ENCODE measurements at places on chromosomes 2 and 18. TPM values are rescaled to one million over a fixed set of nuclear protein-coding genes. Genes with fewer than 3 reads are reported as not detected.
A peak's percentile ranks its signal among the peaks of the same experiment; 100 is the strongest.

- peak; percentile 42 for DNase-seq
These were observed 134.9 kb upstream of the ZNF236 start for GRCh38 chr18:76687304-76687962.

DNA sequence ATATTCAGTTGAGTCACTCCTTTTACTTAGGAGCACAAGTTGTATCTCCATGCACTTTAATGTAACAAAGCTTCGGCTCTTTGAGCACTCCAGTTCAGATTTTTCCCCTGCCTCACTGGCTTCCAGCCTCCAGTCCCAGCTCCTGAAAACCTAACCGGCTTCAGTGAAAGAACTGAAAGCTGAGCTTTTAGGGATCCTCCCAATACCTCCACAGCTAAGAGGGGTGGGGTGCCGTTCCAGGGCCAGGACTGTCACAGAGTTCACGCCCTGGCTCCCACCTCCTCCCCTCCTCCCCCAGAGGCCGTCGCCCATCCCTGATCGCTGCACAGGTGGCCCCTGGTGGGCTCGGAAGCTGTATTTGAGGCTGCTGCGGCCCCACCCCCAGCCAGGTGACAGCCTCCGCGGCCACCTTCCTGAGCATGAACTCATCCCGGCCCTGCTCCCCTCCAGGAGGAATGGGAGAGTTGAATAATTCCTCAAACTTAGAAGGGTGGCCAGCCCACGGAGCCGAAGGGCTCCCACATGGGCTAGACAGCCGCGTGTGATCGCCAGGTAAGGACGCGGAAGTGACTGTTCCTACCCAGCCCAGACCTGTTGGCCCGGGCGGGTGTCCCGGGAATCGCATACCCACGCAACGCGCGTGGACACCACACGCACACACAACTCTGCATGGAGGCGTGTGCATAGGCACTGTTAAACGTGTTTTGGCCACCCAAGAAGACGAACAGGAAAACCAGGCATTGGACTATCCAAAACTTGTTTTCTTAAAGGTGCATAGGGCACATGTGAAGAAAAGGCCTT is 1.8 kb downstream of the MYO5B start:
- no peak for DNase-seq

- DNase-seq, result no peak
These were observed 291.3 kb upstream of the REG3G start for GRCh38 chr2:78734221-78734620.

- DNase-seq, result no peak
These were observed 32.7 kb downstream of the SIX3 start for GRCh38 chr2:44974064-44974715.

DNA sequence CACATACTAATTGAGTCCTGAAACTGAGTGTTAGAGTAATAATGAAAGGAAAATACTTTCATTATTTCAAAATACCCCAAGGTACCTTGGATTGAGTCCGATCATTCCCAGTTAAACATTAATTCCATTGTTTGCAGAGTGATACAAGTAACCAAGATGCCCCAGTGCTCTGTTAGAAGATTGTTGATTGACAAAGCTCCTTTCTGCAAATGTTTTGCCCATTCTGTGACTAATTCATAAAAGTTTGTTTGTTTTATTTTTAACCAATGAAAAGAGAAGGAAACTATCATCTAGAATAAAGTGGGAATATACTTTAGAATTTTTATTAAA is 124.0 kb downstream of the GULP1 start:
- DNase-seq, result no peak

GRCh38 chr2:174493549-174494331 is 6.9 kb upstream of the GPR155 start:
- no peak for DNase-seq

- DNase-seq, result no peak
These were observed 125.9 kb upstream of the COL5A2 start for GRCh38 chr2:189305291-189305943.

GRCh38 chr2:120913972-120914838 is 178.5 kb downstream of the GLI2 start:
- no peak for DNase-seq

- DNase-seq, result no peak
These were observed 53.3 kb downstream of the FTCDNL1 start for GRCh38 chr2:199797431-199798403.

- no peak for DNase-seq
These were observed 81.2 kb downstream of the ARL4C start for GRCh38 chr2:234415706-234416105.

GRCh38 chr18:44733069-44733753 is 52.5 kb downstream of the SETBP1 start:
- no peak for DNase-seq

GRCh38 chr2:190572246-190572645 is 37.7 kb upstream of the NEMP2 start:
- no peak for DNase-seq

GRCh38 chr18:22191923-22192322 is 22.5 kb downstream of the GATA6 start:
- no peak for DNase-seq

GRCh38 chr18:34039201-34039600 is 185.5 kb downstream of the NOL4 start:
- no peak for DNase-seq

- DNase-seq, result no peak
These were observed 314.5 kb upstream of the RGPD4 start for GRCh38 chr2:107511970-107512789.

DNA sequence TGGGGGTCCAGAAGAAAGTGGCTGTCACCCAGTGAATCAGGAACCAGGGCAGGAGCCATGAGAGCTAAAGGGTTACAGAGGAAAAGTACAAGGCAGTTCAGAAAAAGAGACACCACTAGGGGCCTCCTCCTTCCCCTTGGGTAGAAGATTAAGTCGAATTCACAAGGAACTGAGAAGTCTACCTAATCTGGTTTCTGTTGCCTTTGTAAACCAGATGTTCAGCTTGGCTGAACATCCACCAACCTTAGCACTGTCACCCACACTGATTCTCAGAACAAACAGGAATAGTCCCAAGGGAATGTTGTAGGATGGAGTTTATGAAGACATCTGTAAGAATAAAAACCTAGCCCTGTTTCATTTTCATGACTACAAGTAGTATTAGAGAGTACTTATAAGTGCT is 90.4 kb upstream of the NOSTRIN start:
- DNase-seq, result no peak

- DNase-seq, result peak; percentile 72
These were observed 57.3 kb upstream of the PSMD14 start for GRCh38 chr2:161250864-161251436.

GRCh38 chr2:105344704-105345345 is 7.5 kb downstream of the C2orf49 start:
- DNase-seq, result peak; percentile 65

DNA sequence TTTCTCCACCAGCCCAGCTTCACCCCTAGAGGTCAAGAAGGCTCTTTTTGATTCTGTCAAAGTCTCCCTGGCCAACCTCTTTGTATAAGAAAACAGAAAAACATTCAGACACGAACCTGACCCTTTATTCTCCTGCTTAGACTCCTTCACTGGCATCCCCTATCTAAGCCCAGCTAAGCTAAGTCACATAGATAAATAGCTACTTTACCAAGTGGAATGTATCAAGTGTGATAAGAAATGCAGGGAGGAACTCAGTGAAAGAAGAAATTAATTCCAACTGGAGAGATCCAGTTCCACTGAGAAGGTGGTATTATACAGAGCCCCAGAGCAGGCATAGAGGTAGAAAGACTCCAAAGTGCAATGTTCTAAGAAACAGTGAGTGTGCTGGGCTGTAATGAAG is 489.5 kb downstream of the TNS1 start:
- DNase-seq, result no peak

DNA sequence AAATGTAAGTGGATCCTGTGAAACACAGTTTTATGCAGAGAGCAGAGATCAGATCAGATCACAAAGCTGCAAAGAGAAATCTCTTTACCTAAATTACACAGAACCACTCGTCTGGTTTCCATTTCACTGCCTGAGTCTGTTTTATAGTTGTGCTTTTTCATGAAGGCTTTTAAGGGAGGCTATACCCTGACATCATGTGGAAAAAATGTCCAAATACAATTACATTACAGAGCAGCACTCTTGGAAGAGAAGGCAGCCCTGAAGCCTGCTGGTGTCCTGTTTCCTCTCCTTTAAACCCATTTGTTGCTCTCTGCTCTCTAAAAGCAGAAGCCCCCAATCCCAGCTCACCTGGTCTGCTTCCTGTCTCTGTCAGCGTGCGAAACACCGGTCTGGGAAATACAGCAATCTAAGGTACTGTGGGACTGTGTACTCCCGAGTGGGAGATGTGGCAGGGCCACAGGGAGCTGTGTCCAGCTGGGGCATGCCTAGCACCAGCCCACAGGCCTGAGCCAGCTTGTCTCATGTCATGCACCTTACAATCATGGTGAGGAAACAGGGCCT is 24.8 kb upstream of the ZFP36L2 start:
- no peak for DNase-seq

- no peak for DNase-seq
These were observed 116.1 kb upstream of the GLI2 start for GRCh38 chr2:120619579-120619978.

DNA sequence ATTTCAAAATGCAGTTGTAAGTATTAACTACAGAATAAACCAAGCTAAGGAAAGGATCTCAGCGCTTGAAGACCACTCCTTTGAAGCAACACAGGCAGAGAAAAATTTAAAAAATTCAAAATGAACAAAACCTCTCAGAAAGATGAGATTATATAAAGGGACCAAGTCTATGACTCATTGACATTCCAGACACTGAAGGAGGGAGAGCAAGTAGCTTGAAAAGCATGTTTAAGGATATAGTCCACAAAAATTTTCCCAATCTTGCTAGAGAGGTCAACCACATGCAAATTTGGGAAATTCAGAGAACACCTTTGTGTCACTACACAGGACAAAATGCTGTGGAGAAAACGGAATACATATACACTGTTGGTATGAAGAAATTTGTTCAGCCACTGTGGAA is 112.6 kb upstream of the MC4R start:
- DNase-seq, result no peak

DNA sequence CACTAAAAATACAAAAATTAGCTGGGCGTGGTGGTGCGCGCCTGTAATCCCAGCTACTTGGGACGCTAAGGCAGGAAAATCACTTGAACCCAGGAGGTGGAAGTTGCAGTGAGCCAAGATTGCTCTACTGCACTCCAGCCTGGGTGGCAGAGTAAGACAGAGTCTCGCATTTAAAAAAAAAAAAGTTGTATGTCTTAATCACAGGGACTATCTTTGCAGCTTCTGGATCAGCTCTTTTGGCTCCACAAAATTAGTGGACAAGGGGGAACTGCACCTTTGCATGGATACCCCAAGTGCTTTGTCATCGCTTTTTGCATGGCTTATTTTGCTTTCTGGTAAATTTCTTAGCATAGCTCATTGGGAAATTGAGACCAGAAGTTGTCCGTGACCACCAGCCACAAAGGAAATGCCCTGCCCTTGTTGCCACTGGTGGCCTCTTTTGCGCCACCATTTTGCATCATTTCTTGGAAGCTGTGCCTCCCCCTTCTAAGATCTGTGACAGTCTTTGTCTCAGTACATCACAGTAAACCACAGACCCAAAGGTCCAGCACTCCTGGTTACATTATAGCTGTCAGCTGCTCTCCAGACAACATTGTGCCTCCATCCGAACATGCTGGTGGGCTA is 43.9 kb upstream of the PCBP1 start:
- DNase-seq, result no peak

GRCh38 chr2:137747509-137747908 is 216.8 kb upstream of the HNMT start:
- DNase-seq, result no peak

The RGPD4 gene
- total RNA-seq, result not detected

The PKDCC gene
- total RNA-seq, result 4.3 TPM

The FEV gene
- not detected for total RNA-seq

The AAMP gene
- 132 TPM for total RNA-seq

The HOXD1 gene
- total RNA-seq, result 4.6 TPM

The ACOXL gene
- not detected for total RNA-seq

The OTOS gene
- total RNA-seq, result not detected

The EHD3 gene
- 4.0 TPM for total RNA-seq

The C2orf80 gene
- not detected for total RNA-seq

The HOXD11 gene
- total RNA-seq, result not detected

The UGT1A5 gene
- not detected for total RNA-seq

The CCDC141 gene
- 1.5 TPM for total RNA-seq

The ECEL1 gene
- not detected for total RNA-seq

The MROH2A gene
- not detected for total RNA-seq

Data from dermis microvascular lymphatic vessel endothelial cell (primary cell).